Lung (tissue), 17 donors: ENCODE measurements at places on chromosomes 12 and 14. TPM values are rescaled to one million over a fixed set of nuclear protein-coding genes. Genes with fewer than 3 reads are reported as not detected.

DNA sequence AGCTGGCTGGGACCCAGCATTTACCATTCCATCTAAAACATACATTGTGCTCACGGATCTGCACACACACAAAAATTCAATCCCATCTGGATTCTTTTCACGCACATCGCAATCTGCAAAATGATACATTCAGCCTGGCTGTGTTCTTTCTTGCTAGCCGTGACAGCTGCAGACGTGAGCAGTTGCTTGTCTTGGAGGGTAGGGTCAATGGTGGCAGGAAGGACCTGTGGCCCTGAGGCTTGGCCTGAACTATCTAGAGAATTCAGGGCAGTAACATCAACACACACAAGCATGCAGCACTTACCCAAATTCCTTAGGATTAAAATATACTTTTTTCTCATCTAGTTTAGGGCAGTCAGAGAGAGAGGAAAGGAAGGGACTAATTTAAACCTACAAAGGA is 72.0 kb downstream of the DICER1 start:
- H3K27ac ChIP-seq, result no peak overlapping the region
- no peaks in the 10 kb centered on the region for H3K27me3 ChIP-seq
- no peak for DNase-seq
- H3K4me1 ChIP-seq, result no peaks in the 10 kb centered on the region
- H3K36me3 ChIP-seq, result peaks cover 10% of the 10 kb centered on the region
- H3K4me3 ChIP-seq, result no peak overlapping the region

SPTLC2 gene
- total RNA-seq, result 31.0 TPM

DNA sequence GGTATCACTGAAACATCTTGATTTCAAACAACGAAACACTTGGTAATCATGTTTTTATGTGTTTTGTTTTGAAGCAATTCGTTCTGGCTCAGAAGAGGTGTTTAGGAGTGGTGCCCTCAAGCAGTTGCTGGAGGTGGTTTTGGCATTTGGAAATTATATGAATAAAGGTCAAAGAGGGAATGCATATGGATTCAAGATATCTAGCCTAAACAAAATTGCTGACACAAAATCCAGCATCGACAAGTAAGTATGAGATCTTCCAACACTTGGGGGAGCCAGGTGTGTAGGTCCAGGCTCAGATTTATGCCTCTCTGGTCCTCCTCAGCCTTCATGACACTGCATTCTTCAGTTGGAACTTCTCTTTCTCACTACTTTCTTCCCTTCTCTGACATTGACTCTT is 110.1 kb downstream of the GPR135 start:
- no peak overlapping the region for H3K4me3 ChIP-seq
- no peak for DNase-seq
- H3K27ac ChIP-seq, result peak overlapping the region; percentile 49
- peaks cover 11% of the 10 kb centered on the region for H3K36me3 ChIP-seq
- peaks cover 2% of the 10 kb centered on the region for H3K4me1 ChIP-seq

DNA sequence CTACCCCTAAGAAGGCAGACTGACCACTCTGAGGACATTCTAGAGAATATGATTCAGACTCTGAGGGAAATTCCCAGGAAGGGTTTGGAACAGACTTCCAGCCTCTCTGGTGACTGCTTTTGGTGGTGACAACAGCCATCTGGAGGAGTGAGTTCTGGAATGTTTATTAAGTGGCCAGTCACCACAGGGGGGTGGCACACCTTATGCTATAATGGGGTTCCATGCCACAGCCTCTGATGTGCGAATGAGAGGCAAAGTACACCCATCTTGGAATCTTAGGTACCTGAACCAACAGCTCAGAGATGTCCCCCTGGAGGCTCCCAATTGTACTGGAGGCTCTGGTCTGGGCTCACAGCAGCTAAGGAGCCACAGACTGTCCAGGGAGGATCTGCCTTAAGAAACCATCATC is 9.5 kb upstream of the TINF2 start:
- H3K36me3 ChIP-seq, result peaks cover 16% of the 10 kb centered on the region
- no peaks in the 10 kb centered on the region for H3K27me3 ChIP-seq

- H3K36me3 ChIP-seq, result no peaks in the 10 kb centered on the region
- DNase-seq, result peak; percentile 54
- H3K4me1 ChIP-seq, result no peaks in the 10 kb centered on the region
- H3K27ac ChIP-seq, result no peak overlapping the region
Measured at GRCh38 chr14:100823413-100824080, 2.4 kb upstream of the MEG3 start.

RIN3 gene
- total RNA-seq, result 28.1 TPM

DNA sequence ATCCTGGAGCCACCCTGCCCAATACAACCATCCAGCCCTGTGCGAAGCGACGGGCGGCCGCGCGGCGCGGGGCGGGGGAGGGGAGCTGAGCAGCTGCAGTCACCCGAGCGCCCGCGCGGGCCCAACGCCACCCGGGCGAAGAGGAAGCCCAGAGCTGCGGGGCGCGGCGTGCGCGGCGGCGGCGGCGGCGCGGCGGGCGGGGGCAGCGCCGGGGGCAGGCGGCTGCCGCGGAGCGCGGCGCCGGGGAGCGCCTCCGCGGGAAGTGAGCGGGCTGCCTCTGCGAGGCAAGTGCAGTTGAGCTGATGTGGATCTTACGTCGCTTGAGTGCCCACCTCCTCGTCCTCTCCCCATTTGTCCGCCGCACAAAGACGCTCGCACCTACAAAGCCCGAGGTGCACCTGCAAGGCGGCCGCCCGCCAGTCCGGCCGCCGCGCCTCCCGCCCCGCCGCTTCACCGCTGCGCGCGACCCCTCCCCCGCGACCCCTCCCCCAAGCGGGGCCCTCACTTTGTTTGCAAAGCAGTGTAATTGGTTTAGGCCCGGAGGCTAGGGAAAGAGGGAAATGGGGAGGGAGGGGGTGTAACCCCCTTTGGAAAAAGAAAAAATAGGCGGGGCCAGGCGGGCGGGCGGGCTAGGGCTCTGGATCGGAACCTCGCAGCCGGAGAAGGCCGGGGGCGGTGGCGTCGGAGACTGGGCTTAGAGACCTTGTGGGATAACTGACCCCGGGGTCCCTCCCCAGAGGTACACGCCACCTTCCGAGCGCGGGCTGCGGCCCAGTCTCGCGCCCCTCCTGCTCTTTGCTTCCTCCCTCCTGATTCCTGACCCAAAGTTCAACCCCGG is at the start of the genes FOXA1 and TTC6:
Gene FOXA1, minus strand, starts transcription at position 279 of the 838 bp plus-strand sequence. Its CDS starts 277 bp downstream, at position 2.
Gene TTC6, plus strand, starts transcription at position 659 of the 838 bp plus-strand sequence. CDS start 26,436 bp downstream, outside the sequence.
- H3K27me3 ChIP-seq, result peaks cover 77% of the 10 kb centered on the region
- H3K36me3 ChIP-seq, result no peaks in the 10 kb centered on the region
- peak within 1 kb of the TSS; percentile 92 for H3K27ac ChIP-seq
- DNase-seq, result peak; percentile 85
- peaks cover 5% of the 10 kb centered on the region for H3K4me1 ChIP-seq
- H3K4me3 ChIP-seq, result peak within 1 kb of the TSS; percentile 56

- no peak overlapping the region for H3K27ac ChIP-seq
- H3K4me1 ChIP-seq, result no peaks in the 10 kb centered on the region
- no peaks in the 10 kb centered on the region for H3K36me3 ChIP-seq
- DNase-seq, result no peak
- H3K27me3 ChIP-seq, result no peaks in the 10 kb centered on the region
- no peak overlapping the region for H3K4me3 ChIP-seq
Measured at GRCh38 chr12:56766535-56766934, 3.4 kb downstream of the HSD17B6 start.

DNA sequence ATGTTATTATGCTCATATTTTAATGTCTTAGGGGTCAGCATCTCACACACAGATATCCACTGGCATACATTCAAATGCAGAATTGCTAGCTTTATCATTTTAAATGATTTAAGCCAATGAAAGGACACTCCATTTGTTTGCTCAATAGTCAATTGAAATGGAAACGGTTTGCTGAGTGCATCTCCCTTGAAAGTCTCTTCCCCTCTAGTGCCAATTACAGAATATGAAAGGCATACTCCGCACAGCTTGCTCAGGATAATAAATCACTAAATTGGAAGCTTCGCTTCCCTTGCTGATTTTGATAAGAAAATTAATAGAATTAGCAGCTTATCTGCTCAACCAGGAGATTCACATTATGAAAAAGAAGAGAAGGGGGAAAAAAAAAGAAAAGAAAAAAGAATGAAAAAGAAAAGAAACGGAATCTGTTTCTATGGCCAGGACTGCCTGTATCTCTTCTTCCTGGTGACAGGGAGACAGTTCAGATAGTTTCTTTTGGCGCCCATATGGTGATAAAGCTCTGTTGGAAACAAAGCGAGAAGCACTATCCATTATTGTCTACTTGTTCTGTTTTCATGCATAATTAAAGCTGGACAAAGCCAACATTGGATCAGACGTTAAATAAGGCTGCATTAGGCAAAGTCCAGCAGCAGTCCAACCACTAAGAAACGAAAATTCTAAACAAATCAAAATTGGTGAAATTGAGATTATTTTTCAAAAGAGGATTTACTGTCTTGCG is 225.0 kb downstream of the GXYLT1 start:
- peak; percentile 66 for DNase-seq
- no peaks in the 10 kb centered on the region for H3K27me3 ChIP-seq
- no peak overlapping the region for H3K27ac ChIP-seq
- H3K4me1 ChIP-seq, result peaks cover 7% of the 10 kb centered on the region
- H3K36me3 ChIP-seq, result no peaks in the 10 kb centered on the region

CCDC197 gene
- total RNA-seq, result not detected

DNA sequence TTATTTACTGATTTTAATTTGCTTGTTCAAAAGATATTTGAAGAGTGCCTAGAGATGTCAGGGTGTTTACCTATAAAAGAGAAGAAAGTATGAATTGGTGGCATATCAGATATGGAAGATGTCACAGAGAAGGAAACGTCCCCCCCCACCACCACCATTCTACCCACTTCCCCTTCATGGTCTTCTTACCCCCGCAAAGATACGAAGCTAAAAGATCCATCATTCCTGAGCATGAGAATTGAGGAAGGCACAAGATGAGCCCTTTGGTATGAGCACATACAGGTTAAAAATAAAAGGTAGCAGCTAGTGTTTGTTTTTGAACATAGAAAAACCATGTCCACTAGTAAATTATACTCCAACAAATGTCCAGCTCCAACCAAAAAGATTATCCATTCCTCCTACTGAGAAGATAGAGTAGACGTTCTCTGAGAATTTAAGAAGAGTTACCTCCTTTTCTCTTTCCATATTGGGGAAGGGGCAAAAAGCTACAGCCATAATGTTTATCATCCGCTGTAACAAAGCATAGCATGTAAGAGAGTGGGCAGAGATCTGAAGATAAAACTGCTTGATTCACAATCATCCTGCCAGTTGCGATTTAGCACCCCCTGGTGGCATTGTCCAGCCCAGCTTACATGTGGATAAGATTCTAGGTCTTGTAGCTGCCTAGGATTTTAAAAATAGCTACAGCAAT is 29.1 kb downstream of the NFYB start:
- DNase-seq, result peak; percentile 85
- no peaks in the 10 kb centered on the region for H3K27me3 ChIP-seq
- peaks cover 5% of the 10 kb centered on the region for H3K36me3 ChIP-seq
- no peaks in the 10 kb centered on the region for H3K4me1 ChIP-seq
- no peak overlapping the region for H3K4me3 ChIP-seq

GRCh38 chr12:56150563-56150962 is 1.8 kb upstream of the MYL6B start:
- H3K4me3 ChIP-seq, result no peak overlapping the region
- H3K27me3 ChIP-seq, result no peaks in the 10 kb centered on the region
- H3K27ac ChIP-seq, result no peak overlapping the region
- peak; percentile 66 for DNase-seq
- H3K36me3 ChIP-seq, result peaks cover 4% of the 10 kb centered on the region

B4GALNT3 gene
- total RNA-seq, result 1.7 TPM

GRCh38 chr12:4148418-4149056 is 125.0 kb upstream of the CCND2 start:
- no peak overlapping the region for H3K4me3 ChIP-seq
- no peaks in the 10 kb centered on the region for H3K27me3 ChIP-seq
- DNase-seq, result no peak
- H3K27ac ChIP-seq, result no peak overlapping the region
- H3K36me3 ChIP-seq, result no peaks in the 10 kb centered on the region
- H3K4me1 ChIP-seq, result no peaks in the 10 kb centered on the region

DNA sequence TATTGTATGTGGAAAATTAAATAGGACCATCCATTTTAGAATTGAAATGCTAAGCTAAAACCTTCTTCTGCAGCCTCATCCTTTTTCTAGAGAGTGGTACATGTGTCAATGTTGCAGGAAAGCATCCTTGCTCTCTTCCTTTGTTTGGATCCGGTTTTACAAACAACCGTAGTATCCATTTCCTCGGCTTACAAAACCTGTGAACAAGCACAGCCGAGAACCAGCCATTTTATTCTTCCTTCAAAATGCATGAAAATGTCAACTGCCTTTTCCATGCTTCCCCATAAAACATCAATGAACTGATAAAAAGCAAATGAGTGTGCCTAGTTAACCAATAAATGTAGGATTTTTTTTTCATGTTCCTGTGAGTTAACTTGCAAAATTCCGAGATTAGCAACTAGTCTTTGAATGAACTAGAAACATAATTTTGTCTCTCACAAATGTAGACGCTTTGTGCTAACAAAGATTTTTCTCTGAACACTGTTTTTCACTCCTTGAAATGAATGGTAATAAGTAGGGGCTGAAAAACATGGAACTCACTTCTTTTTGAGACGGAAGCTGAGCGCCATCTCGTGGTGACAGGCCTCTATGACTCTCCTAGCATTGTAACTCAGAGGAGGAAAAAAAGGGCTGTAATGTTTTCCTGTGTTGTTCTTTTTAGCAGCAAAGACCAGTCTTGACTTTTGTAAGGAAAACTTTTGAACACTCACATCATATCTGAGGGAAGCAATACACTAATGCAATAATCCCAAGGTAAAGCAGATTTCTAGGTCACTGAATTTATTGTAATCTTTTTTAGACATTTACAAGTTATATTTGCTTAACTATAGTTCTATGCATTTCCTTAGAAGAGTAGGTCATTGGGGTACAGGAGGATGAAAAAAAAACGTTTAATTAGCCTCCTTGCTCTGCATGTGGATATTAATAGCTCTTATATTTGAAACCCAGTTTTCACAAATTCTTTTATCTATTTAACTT is 157.4 kb upstream of the FOXG1 start:
- no peaks in the 10 kb centered on the region for H3K4me1 ChIP-seq
- H3K36me3 ChIP-seq, result no peaks in the 10 kb centered on the region
- H3K27ac ChIP-seq, result no peak overlapping the region

COPS7A gene
- 74.7 TPM for total RNA-seq

DNA sequence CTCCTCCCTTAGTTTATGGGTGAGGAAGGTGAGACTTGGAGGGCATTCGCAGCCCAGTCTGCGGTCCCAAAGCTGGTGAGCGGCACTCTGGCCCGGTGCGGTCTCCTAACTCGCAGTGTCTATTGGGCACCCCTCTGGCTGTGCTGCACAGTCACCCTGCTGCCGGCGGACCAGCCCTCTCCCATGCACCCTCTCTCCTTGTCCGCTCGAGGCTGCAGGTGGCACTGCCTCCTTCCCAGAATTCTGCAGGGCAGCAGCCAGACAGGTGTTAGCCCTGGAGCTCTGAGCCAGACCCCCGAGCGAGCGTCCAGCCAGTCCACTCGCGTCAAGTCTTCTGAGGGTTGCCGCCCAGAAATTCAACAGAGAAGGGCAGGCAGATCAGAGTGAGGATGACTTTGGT is 56.8 kb upstream of the DYNC1H1 start:
- no peaks in the 10 kb centered on the region for H3K27me3 ChIP-seq
- no peak for DNase-seq
- no peaks in the 10 kb centered on the region for H3K4me1 ChIP-seq
- H3K4me3 ChIP-seq, result no peak overlapping the region
- peaks cover 19% of the 10 kb centered on the region for H3K36me3 ChIP-seq

DNA sequence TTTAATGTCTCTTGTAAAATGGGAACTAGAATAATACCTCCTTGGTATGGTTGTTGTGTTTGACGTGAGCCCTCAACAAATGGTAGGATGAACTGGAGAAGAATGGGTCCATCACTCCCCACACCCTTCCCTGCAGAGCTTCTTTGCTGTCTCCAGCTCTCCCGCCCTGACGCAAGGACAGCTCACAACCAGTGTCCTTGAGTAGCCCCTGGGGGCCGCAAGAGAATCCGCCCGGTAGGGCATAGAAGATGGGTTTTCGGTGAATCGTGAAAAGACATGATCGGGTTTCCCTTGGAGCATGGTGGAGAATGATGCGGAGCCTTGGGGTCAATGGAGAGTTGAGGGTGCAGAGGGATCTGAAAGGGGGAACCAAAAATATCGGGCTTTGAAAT is 6.1 kb upstream of the PAX9 start:
- no peak overlapping the region for H3K4me3 ChIP-seq
- H3K4me1 ChIP-seq, result no peaks in the 10 kb centered on the region
- DNase-seq, result no peak
